Camera-type eye (tissue), 1 donor: ENCODE measurements at places on chromosomes 13 and 19. TPM values are rescaled to one million over a fixed set of nuclear protein-coding genes. Genes with fewer than 3 reads are reported as not detected.

The CEACAM7 gene
- total RNA-seq, result 3.4 TPM

The C13orf46 gene
- total RNA-seq, result 1.7 TPM

The ONECUT3 gene
- total RNA-seq, result 0.55 TPM

The KIR2DL4 gene
- total RNA-seq, result not detected

The ZIC5 gene
- 10.4 TPM for total RNA-seq

The KLK1 gene
- total RNA-seq, result not detected

The C1QTNF9 gene
- total RNA-seq, result 0.38 TPM

The ZNF430 gene
- 29.2 TPM for total RNA-seq

The PLPP2 gene
- total RNA-seq, result 12.6 TPM

The IL12RB1 gene
- total RNA-seq, result 0.38 TPM

The FAM216B gene
- 0.55 TPM for total RNA-seq

The FFAR2 gene
- not detected for total RNA-seq

The ADAMTS10 gene
- total RNA-seq, result 109 TPM

The ZNF135 gene
- total RNA-seq, result 25.1 TPM

The VSTM2B gene
- 9.6 TPM for total RNA-seq

The PSG7 gene
- not detected for total RNA-seq

The GSX1 gene
- not detected for total RNA-seq

The ZNF560 gene
- not detected for total RNA-seq

The TNNI3 gene
- total RNA-seq, result 2.1 TPM

The CEACAM5 gene
- total RNA-seq, result 0.49 TPM

The OR7D2 gene
- total RNA-seq, result not detected

The CALR3 gene
- not detected for total RNA-seq

The ACER1 gene
- total RNA-seq, result not detected

The SPRED3 gene
- 0.38 TPM for total RNA-seq

The UBAC2 gene
- 68.9 TPM for total RNA-seq

The ZNF71 gene
- 18.8 TPM for total RNA-seq

The ZNF497 gene
- 8.7 TPM for total RNA-seq

The CEACAM3 gene
- total RNA-seq, result 1.9 TPM

The AMER2 gene
- total RNA-seq, result 336 TPM

The CBARP gene
- total RNA-seq, result 6.2 TPM

The JAK3 gene
- total RNA-seq, result 3.4 TPM

The ABHD8 gene
- 25.3 TPM for total RNA-seq

The APLP1 gene
- total RNA-seq, result 106 TPM

The RETN gene
- not detected for total RNA-seq

The PSG4 gene
- total RNA-seq, result not detected

The NAXD gene
- total RNA-seq, result 26.4 TPM

The CYP2A7 gene
- total RNA-seq, result not detected

The DHX34 gene
- 21.4 TPM for total RNA-seq
